ENCODE measurements at places on chromosomes 6 and 20. TPM values are rescaled to one million over a fixed set of nuclear protein-coding genes. Genes with fewer than 3 reads are reported as not detected.

Gene LY6G6D
- not detected for polyA plus RNA-seq

Gene SRPK1
- polyA plus RNA-seq, result 10.6 TPM

Gene MLN
- polyA plus RNA-seq, result not detected

Gene TP53TG5
- not detected for polyA plus RNA-seq

Gene MPC1
- 13.7 TPM for polyA plus RNA-seq

Gene BTN1A1
- not detected for polyA plus RNA-seq

Gene PTGIS
- polyA plus RNA-seq, result 1.0 TPM

Gene ZNF391
- 1.1 TPM for polyA plus RNA-seq

Gene MOG
- polyA plus RNA-seq, result not detected

Gene SLA2
- polyA plus RNA-seq, result not detected

Gene OPN5
- polyA plus RNA-seq, result not detected

Gene PTK7
- polyA plus RNA-seq, result 105 TPM

Gene PLA2G7
- not detected for polyA plus RNA-seq

Gene PRRC2A
- 36.1 TPM for polyA plus RNA-seq

Gene NEDD9
- 7.4 TPM for polyA plus RNA-seq

Gene PRICKLE4
- 3.9 TPM for polyA plus RNA-seq

Gene SOBP
- 0.21 TPM for polyA plus RNA-seq

Measured in SK-N-SH (cell line).